Endothelial cell of umbilical vein (primary cell): ENCODE measurements at places on chromosomes 4 and X.

GRCh38 chr4:174563399-174563798, 41.1 kb upstream of the HPGD start:
- H3K4me1 ChIP-seq = no peaks in the 10 kb centered on the region
- no peaks in the 10 kb centered on the region for H3K36me3 ChIP-seq
- DNase-seq = no peak
- no peak overlapping the region for H3K4me3 ChIP-seq
- H3K27me3 ChIP-seq = no peaks in the 10 kb centered on the region

DNA sequence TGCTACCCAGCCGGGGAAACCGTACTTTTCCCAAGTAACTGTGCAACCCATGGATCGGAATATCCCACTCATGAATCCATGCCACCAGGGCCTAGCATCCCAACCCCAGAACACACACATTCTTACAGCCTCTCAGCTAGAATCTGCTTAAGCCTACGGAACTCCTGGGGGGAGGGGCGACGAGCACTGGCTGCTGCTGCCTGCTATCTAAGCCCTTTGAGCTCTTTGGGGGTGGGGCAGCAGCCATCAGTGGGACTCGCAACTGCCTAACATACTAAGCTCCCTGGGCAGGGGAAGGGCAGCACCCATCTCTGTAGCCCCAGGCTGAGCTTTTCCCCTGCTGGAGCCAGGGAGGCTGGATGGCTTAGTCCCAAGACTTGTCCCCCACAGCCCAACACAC, 28.6 kb downstream of the NUDT10 start:
- H3K4me3 ChIP-seq = no peak overlapping the region
- no peak for DNase-seq
- no peaks in the 10 kb centered on the region for H3K4me1 ChIP-seq
- H3K27ac ChIP-seq = no peak overlapping the region

GRCh38 chr4:8525383-8526120, 54.6 kb upstream of the GPR78 start:
- H3K4me3 ChIP-seq = no peak overlapping the region
- no peaks in the 10 kb centered on the region for H3K27me3 ChIP-seq
- no peaks in the 10 kb centered on the region for H3K36me3 ChIP-seq
- no peak for DNase-seq
- H3K27ac ChIP-seq = no peak overlapping the region

DNA sequence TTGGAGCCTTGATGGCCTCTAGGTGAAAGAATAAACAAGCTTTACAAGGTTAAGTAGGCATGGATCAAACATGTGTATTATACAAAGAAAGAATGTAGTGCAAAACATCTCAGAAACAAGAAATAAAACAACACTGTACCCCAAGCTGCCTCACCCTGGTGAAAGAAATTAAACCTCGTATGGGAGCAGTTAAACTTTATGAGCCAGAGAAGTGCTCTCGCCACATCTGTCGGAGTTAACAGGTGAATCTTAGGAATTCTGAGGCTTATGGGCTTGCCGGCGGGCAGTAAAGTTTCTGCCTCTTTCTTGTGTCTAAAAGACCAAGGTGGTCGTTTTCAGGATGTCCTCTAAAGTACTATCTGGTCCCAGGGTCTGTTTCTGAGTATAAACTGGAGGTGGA, 34.0 kb upstream of the ARSH start:
- no peak overlapping the region for H3K27ac ChIP-seq
- no peak overlapping the region for H3K4me3 ChIP-seq
- H3K4me1 ChIP-seq = peaks cover 3% of the 10 kb centered on the region

DNA sequence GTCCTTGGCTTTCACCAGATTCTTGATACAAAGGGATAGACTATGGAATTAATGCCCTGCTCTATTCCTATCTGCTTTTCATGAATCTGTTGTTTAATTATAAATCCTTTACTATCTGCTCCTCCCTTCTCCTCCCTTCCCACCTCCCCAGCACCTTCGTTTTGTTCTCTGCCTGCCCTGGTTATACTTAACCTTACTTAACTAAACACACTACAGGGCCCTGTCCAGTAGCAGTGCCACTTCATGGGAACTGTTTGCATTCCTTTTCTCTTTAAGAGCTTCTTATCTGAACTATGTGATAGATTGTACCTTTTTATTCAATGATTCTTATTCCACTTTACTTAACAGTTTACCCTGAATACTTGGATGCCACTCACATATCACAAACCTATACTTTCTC, 830 bp downstream of the HOPX start:
- no peak overlapping the region for H3K27ac ChIP-seq
- no peaks in the 10 kb centered on the region for H3K36me3 ChIP-seq
